ENCODE measurements at places on chromosomes 5 and 9. TPM values are rescaled to one million over a fixed set of nuclear protein-coding genes. Genes with fewer than 3 reads are reported as not detected.

DNA sequence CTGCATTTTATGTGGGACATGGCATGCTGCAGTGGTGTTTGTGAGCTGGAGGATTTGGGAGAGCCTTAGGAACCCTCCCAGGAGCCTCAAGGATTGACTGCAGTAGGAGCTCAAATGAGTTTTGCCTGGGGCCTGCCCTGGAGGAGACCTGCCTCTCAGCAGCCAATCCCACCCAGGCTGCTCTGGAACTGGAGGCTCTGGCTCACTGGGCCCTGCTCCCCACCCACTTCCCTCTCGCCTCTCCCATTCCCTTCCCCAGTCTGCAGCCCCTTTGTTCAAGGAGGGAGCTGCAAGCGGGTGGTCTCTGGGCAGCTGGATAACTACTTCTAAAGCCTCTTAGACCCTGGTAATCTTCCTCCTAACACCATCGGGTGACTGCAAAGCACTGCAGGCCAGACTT, 24.2 kb downstream of the KCNIP1 start:
- DNase-seq, result no peak

DNA sequence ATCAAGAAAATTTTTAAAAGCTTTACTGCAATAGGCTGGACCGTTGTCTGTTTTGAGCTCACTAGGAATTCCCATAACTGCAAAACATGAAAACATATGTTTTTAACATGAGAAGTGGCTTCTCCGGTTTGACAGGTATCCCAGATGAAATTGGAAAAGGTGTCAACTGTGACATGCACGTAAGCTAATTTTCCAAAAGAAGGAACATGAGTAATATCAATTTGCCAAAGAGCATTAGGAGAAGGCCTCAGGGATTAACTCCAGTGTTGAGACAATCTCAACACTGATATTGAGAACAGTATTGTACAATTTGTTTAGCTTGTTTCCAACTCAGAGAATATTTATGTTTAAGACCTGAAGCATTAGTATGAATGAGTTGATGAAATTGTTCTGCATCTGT, 215.5 kb upstream of the KCNN2 start:
- DNase-seq, result no peak

DNA sequence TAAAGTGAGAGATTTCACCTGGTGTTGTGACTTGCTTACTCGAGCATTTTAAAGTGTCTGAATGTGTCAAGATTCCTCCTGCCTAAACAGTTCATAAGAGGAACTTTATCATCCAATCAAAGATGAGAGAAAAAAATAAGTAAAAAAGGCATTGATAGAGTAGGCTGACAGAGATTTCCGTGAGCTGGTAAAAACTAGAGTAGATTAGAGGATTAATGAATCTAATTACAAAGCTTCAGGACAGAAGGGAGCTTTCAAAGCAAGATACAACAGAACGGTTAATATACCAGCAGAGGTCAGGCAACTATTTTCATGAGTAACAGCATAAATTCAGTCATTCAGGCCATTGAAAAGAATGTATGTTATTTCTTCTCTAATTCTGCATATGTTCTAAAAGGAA, 91.5 kb downstream of the ADAMTS6 start:
- DNase-seq, result no peak

- no peak for DNase-seq
Observed at GRCh38 chr9:23343226-23343625, 482.8 kb downstream of the ELAVL2 start.

DNA sequence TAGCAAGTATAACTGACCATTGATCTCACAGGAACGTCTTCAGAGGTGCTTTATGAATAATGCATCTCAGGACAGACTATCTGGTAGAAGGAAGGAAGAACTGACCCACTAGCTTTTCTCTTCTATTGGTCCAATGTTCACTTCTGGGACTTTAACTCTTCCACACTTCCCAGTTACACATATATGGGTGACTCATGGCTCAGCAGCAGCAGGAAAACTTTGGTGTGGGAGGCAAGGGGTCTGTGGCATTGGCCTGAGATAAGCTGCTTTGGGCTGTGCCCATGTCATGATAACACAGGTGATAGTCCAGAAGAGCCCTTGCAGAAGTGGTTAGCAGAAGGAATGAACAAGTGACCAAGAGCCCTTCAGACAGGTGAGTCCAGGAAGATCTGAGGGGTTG, 148.8 kb downstream of the RAB3C start:
- no peak for DNase-seq

- DNase-seq, result no peak
Observed at GRCh38 chr9:133357656-133358055, 1.3 kb downstream of the SURF2 start.

DNA sequence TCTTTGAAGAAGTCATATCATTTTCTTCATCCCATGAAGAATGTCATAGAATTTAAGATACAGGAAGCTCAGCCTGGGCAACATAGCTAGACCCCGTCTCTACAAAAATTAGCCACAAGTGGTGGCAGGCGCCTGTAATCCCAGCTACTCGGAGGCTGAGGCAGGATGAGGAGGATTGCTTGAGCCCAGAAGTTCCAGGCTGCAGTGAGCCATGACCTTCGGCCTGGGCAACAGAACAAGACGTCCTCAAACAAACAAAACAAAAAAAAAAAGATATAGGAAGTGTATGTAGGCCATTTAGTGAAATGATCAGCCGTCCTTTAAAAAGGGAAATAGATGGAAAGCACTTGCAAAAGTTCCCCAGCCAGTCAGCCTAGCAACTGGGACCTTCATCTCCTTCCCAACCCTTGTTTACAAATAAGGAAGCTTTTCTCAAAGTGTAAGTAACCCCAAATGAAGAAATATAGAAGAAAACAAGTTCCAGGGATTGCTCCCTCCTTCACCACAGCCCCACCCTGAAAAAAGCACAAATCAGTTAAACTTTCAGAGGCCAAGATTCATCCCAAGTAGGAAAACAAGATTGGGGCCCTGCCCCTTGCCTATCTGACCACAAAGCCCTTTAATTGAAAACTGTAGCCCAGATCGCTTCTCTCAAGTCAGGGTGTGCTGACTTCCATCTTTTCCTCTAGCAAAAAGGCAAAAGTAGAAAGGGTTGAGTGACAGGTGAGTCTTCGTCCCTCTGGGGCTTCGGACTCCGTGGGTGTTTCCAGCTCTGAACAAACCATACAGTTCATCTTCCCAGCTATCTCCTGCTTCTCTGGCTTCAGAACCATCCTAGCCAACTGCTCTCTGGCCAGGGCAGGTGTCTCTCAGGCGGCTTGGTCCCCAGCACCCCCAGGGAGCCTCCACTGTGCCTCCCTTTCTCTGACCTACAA, 1.2 kb downstream of the SLC31A2 start:
- no peak for DNase-seq

- DNase-seq, result no peak
Observed at GRCh38 chr9:111805830-111806241, 11.1 kb upstream of the SHOC1 start.

DNA sequence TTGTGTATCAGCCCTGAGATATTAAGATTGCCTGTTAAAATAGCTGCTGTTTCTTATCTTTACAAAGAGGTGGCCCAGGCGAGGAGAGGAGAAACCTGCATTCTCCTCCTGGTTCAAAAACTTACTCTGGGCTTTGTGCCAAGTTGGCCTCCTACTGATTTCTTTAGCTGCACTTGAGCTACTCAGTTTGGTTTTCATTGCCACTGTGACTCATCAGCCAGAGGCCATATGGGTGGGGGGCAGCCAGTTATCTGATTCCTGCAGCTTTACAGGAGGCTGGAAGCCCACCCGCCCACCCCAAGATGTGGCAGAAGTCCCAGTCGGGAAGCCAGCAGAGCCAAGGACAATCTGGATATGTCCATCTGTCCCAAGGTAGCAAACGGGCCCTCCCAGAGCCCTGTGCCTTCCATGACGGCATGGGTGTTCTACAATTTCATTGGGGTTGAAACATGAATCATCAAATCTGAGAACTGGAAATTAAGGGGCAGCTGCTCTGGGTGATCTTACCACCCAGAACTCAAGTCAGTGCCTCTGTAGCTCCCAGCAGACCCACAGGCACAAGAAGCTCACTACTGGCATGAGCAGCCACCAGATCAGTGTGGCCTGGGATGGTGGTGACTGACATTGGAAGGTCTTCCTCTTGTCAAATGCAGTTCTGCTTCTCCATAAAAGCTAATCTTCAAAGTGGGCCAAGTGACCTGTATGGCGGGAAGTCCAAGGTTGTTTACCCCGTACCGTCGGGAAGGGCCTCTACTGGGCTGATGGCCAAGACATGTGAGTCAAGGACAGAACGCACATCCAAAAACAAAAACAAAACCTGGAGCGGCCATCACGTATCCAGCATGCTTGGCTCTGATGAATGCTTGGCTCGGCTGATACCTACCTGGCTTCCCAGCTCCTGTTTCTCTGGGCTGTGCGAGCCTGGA, 15.6 kb downstream of the FCN2 start:
- peak; percentile 23 for DNase-seq

DNA sequence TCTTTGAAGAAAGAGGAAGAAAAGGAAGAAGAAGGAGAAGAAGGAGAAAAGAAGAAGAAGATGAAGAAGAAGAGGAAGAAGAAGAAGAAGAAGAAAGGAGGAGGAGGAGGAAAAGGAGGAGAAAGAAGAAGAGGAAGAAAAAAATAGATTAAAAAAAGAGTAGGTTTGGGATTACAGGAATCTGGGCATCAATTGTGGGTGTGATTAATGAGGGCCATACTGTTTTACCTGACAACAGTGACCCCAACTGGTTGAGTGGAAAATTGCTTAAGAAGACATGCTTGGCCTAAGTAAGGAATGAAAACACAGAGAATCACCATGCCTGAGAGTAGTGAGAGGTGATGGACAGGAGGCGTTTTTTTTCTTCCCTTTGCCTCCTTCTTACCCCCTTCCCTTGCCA, 114.6 kb downstream of the FAM170A start:
- peak; percentile 10 for DNase-seq

The MLANA gene
- not detected for total RNA-seq

The SLC45A2 gene
- total RNA-seq, result not detected

The ACTBL2 gene
- total RNA-seq, result not detected

Data from activated CD4-positive, alpha-beta T cell treated with anti-CD3 and anti-CD28 coated beads for 36 hours (primary cell).